Stimulated activated CD4-positive, alpha-beta T cell treated with anti-CD3 and anti-CD28 coated beads, Interleukin-15, amount 100 ng/mL, for 1 hour (primary cell): ENCODE measurements at places on chromosomes 13 and 19.
A peak's percentile ranks its signal among the peaks of the same experiment; 100 is the strongest.

- DNase-seq = no peak
These were observed 640.3 kb downstream of the TBC1D4 start for GRCh38 chr13:74841651-74842050.

DNA sequence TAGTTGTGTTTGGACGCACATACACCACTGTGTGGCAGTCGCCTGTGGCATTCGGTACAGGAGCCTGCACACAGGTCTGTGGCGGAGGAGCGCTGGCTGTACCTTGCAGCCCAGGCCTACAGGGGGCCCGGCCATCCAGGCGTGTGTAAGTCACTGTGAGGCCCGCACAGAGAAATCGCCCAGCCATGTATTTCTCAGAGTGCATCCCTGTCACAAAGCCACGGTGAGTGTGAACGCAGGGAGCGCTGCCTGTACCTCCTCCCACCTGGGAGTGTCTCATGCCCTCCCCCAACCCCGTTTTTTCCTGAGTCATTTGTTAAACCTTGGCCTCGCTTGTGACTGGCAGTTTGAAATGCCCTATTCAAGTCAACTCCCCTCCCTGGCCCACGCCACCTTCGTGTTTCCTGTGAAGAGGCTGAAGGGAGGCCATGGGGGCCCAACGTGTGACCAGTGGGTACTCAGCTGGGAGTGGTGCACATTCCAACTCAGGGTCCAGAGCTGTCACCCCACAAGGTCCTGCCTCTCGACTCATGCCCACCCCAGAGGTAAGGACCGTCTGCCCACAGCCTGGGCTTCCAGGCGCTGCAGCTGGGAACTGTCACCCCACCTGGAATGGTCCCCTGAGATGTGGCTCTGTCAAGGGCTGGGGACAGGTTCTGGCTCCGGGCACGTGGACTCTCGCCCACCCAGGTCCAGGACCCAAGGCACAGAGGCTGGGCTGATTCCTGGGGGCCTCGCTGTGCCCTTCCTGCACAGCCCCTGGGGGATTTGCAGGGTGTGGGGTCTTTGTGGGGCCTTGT lies 11.6 kb upstream of the RASA3 start:
- no peak for DNase-seq

DNA sequence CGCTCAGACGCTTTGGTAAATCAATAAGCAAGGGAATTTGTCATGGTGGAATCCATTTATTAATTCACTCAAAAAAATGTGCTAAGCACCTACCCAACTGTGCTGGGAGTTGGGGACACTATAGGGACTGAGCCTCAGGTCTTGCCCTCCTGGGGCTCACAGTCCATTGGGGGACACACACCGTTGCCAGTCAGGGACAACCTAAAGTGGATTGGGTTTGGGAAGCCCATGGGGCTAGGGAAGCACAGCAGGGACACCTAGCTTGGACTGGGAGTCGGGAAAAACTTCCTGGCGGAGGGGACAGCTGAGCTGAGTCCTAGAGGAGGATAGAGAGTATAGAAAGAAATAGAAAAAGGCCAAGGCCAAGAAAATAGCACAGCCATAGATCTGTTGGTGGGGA lies 8.5 kb downstream of the FOSB start:
- DNase-seq = no peak

DNA sequence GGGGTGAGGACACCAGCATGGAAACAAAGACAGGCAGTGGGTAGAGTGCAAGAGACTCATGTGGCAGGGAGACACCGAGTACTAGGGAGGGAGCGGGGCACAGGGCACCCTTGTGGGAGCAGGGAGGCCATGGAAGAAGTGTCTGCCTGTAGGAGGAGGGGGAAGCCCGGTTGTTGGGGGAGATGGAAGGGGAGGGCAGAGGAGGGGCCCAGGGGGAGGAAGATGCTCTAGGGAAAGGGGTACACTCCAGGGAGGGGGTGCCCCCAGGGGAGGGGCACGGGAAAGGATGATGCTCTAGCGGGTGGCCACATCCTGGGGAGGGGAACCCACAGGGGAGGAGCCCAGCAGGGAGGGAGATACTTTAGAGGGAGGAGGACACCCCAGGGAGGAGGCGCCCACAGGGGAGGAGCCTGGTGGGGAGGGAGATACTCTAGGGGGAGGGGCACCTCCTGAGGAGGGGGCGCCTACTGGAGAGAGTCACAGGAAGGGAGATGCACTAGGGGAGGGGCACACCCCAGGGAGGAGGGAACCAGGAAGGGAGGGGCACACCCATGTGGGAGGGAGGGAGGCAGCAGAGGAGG lies 24.9 kb downstream of the CPAMD8 start:
- peak; percentile 58 for DNase-seq

DNA sequence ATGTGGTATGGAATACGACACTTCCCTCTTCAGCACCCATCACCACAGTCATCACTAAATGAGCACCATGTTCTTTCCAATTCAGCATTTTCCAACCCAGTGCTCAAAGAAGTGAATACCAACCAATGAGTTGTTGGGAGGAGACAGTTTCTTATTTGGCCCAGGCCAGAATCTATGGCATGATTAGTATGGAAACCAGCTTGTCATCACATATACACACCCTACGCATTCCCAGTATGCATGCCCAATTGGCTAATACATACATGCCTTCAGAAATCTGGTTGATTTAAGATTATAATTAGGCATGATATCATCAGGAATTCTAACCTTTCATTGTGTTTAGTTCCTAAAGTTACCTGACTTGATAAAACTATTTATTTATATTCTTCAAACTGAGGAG lies 430.0 kb downstream of the DIAPH3 start:
- DNase-seq = no peak

DNA sequence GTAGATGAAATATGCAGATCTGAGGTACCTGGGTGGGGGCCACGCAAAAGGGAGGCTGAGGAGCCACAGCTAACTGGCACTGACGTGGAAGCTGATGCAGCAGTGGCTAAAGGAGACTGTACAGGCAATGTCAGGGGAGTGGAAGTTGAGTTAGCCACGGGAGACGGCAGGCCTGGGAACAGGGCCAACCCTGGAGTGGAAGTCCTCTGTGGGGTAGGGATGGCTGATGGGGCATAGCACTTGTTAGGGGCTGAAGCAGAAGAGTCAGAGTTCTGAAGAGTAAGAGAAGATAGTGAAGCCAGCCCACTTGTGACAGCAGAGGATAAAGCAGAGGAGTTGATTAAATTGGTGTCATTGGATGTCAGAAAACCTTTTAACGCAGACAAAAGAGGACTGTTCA lies 22.8 kb upstream of the STOML3 start:
- no peak for DNase-seq

DNA sequence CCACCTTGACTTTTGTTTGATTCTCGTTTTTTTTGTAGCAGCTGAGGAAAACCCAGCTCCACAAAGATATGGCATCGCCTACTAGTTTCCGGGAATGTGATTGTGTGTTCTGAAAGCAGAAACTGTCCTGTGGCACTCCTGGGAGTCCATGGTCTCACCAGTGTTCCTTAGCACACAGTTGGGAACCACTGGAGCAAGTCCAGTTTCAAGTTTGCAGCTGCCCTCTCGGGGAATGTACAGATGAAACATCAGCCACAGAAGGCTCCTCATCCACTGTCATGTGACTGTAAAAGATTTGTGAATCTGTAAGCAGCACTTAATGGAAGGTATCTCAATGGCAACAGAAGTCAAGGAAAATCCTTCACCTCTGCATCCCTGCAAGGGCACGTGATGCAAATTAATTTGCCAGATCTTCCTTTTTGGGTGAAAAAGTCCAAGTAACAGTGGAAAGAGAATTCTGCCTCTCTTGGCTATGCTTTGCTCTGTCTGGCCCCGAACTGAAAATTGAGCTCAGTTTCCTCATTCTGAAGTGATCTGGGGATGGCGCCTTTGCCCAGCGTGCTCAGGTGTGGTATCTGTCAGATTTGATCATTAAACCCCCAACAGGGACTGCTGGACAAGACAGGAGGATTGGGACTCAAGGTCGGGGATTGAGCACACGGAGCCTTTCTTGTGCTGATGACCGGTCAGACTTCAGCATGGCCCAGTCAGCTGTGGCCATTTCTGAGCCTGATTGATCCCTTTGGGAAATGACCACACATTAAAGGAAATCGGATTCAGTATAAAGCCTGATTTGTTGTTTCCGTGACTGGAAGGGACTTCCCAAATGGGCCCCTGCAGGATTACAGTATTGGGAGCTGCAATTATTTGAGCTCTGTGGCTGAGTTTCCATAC lies 58.8 kb downstream of the ING1 start:
- DNase-seq = no peak
